RWPE1 (cell line): ENCODE measurements at places on chromosomes 16 and 17.

DNA sequence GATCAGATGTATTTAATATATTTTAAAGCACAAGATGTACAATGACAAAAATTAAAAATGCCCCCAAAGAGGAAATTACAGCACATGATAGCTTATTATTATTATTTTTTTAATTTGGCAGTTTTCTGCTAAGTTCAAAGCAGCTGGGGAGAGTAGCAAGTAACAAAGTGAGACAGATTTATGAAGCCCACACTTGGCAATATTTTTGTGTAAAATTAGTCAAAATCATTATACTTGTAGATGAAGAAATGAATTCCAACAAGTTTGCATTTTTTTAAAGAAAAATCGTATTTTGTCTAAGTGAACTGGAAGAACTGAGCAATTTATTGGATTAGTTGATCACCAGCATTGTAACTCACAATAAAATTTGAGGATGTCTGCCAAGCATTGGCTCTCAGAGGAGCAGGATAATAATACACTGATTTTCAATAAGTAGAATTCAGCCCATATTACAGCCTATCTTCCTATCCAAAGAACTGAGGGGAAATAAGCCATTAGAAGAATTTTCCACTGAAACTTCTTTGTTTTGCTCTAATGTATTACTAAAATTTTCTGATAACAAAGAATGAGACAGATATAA is 215.6 kb downstream of the MAP2K6 start:
- DNase-seq, result no peak

DNA sequence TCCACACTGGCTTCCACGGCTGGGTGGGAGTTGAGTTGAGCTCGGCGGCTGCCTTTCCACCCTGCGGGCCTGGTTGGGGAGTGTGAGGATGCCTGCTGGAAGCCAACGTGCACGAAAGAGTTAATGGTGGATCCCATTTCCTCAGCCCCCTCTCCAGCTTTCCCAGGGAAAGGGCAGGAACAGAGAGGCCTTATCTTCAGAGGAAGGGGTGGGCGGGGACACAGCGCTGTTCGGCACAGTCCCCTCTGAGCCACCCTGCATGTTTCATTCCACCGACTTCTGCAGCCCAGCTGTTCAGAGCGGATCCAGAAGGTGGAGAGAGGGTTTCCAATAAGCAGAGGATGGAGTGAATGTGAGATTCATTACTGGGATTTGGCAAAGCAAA is 295.3 kb downstream of the SEC14L1 start:
- no peak for DNase-seq

- DNase-seq, result no peak
Measured at GRCh38 chr17:45006927-45007461, 38.9 kb upstream of the C1QL1 start.

DNA sequence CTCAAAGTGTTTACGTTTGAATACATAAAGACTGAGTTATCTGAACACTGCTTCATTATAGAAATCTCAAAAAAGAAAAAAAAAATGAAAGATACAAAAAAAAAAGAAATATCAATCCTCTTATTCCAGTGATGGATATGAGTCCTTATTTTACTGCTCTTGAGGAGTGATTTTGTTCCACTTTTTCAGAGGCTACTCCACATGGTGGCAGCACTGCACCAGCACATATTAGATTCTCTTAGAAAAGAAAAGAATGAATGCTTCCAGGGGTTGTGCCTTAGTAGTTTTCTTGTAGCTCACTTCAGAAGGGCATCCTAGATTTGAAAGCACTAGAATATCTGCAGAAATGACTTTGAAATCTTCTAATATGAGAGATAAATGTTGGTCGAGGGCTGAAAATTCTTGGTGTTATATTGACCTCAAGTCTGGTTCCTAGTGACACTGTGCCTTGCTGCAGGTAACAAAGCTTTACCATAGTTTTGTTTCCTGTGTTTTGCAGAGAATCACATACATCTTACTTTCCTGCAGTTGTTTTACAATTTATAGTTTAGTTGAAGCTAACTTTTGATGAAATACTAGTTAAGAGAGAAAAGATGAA is 25.9 kb downstream of the AP2B1 start:
- DNase-seq, result peak; percentile 13

GRCh38 chr17:21079196-21079595 is 36.4 kb upstream of the USP22 start:
- DNase-seq, result no peak

DNA sequence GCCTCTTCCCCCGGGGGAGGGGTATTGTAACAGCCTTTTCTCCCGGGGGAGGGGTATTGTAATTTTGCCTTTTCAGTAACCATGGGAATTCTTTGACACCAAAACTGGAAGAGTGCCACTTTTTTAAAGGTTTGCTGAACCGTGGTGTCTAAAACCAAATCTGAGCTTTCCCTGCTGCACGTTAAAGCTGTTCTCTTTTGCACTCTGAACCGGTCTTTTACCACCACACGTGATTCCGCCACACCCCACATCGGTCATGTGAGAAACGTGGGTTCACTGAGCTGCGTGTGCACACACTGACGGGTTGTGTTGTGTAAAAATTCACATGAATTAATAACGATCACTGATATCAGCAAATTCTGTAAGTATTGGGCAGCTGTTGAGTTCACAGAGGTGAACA is 9.2 kb upstream of the ACSF3 start:
- no peak for DNase-seq

GRCh38 chr17:79936641-79937381 is 97.6 kb upstream of the CBX4 start:
- no peak for DNase-seq

GRCh38 chr16:19520861-19521331 is 1.0 kb downstream of the GDE1 start:
- no peak for DNase-seq

- no peak for DNase-seq
Measured at GRCh38 chr17:47844227-47844626, 3.2 kb upstream of the SCRN2 start.

- no peak for DNase-seq
Measured at GRCh38 chr16:75239542-75240122, 11.8 kb downstream of the BCAR1 start.

- DNase-seq, result no peak
Measured at GRCh38 chr17:48047113-48047740, 932 bp upstream of the NFE2L1 start.

DNA sequence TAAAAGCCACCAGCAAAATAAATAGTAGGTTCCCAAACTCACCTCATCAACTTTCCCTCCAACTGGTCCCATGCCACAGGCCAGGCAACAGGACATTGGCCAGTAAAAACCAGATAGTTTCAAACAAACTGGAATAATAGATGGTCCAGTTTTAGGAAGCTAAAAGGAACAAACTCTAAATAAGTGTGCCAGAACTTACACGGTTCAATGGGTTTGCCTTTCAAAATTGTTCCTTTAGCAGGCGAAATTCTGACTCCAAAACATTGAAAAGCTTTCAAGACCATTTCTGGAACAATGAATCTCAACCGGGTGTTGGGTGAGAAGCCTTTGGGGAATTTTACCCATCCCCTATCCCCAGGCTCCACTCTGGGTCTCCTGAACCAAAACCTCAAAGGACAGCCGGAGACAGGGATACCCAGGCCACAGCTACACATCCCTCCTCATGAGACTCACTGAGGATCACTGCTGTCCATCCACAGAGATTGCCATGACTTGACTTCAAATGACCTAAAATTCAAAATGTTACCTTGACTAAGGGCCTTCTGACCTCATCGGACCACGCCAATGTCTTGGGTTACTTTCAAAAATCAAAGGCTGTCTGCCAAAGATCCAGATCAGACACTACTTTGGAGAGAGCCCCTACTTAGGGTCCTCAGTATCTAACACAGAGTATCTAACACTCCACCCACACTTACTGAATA is 13.0 kb downstream of the AXIN2 start:
- no peak for DNase-seq

DNA sequence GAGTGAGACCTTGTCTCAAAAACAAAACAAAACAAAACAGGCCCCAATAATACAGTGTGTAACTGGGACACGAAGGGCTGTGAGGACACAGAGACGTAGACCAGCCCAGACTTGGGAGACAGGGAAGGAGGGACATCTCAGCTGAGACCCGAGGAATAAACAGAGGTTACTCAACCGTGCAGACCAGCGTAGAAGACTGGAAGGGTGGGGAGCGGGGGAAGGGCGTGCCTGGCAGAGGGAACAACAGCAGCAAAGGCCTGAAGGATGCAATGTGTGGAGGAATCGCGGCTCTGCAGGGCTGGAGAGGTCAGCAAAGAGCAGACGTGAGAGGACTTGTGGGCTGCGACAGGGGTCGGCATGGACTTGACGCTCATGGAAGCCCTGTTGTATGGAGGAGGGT is 11.6 kb upstream of the CES4A start:
- DNase-seq, result no peak
